ENCODE measurements at places on chromosomes 6 and 20. TPM values are rescaled to one million over a fixed set of nuclear protein-coding genes. Genes with fewer than 3 reads are reported as not detected.

- no peak for DNase-seq
- H3K4me3 ChIP-seq: no peak overlapping the region
- H3K4me1 ChIP-seq: peaks cover 24% of the 10 kb centered on the region
- H3K36me3 ChIP-seq: peaks cover 8% of the 10 kb centered on the region
- no peak overlapping the region for H3K27ac ChIP-seq
These were observed 7.8 kb downstream of the PDE10A start for GRCh38 chr6:165655191-165655590.

GRCh38 chr6:118893807-118894424 lies at the start of gene ASF1A:
TSS of gene ASF1A (plus strand) at chr6:118894152. CDS start at chr6:118894414, 262 bp downstream.
- peak; percentile 99 for DNase-seq
- H3K36me3 ChIP-seq: peaks cover 12% of the 10 kb centered on the region
- no peaks in the 10 kb centered on the region for H3K27me3 ChIP-seq
- peaks cover 7% of the 10 kb centered on the region for H3K4me1 ChIP-seq
- H3K4me3 ChIP-seq: peak within 1 kb of the TSS; percentile 96

GRCh38 chr6:63839485-63839884 lies 203.9 kb downstream of the PHF3 start:
- no peaks in the 10 kb centered on the region for H3K27me3 ChIP-seq
- H3K4me1 ChIP-seq: no peaks in the 10 kb centered on the region
- H3K4me3 ChIP-seq: no peak overlapping the region
- H3K36me3 ChIP-seq: no peaks in the 10 kb centered on the region

Gene OXT
- total RNA-seq: not detected

Gene RIMS4
- 4.3 TPM for total RNA-seq

DNA sequence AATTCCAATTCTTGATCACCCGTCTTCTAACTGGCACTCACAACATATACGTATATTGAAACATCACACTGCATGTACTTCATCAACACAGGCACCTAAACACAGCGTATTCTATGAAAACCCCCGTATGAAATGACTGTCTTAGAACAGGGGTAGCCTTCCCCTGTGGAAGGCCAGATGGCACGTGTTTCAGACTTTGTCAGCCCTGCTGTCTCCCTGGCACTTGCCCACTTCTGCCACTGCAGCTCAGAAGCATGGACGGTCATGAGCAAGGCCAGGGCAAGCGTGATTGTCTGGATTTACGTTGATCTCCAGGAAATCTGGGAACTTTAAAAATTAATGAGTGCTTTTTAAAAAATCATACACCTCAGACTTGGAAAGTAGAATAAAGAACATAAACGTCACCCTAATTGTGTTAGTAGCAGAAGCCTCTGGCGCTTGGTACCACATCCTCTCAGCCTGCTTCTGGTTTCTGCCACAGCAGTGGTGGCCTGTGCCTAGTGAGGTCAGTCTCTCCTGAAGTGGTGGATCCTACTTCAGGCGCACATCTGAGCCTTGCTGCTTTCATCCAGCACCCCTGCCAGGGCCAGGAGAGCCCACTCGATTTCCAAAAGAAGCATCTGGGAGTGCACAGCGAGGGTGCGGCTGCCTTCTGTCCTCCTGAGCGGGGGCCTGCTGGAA lies 18.3 kb downstream of the PDE10A start:
- H3K4me3 ChIP-seq: no peak overlapping the region
- H3K27ac ChIP-seq: no peak overlapping the region
- no peak for DNase-seq
- no peaks in the 10 kb centered on the region for H3K27me3 ChIP-seq
- H3K36me3 ChIP-seq: peaks cover 17% of the 10 kb centered on the region
- peaks cover 3% of the 10 kb centered on the region for H3K4me1 ChIP-seq

DNA sequence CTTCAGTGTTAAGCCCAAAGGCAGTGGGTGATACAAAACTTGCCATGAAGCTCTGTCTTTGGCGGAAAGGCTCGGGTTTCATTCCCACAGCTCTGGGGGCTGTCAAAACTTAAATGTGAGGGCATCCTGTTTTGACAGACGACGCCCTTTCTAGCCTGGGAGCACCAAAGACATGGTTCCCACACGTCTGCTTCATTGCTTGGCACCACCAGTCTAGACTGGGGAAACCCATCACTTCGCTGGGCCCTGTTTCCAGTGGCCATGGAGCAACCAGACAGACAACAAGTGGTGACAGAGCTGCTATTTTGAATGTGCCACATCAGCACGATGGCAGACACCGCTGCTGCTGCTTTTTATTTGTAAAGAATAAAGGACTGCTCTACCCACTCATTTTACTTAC lies 127.5 kb downstream of the SASH1 start:
- no peak for DNase-seq
- peaks cover 22% of the 10 kb centered on the region for H3K36me3 ChIP-seq
- H3K4me1 ChIP-seq: no peaks in the 10 kb centered on the region
- H3K4me3 ChIP-seq: no peak overlapping the region
- H3K27ac ChIP-seq: peak overlapping the region; percentile 83

DNA sequence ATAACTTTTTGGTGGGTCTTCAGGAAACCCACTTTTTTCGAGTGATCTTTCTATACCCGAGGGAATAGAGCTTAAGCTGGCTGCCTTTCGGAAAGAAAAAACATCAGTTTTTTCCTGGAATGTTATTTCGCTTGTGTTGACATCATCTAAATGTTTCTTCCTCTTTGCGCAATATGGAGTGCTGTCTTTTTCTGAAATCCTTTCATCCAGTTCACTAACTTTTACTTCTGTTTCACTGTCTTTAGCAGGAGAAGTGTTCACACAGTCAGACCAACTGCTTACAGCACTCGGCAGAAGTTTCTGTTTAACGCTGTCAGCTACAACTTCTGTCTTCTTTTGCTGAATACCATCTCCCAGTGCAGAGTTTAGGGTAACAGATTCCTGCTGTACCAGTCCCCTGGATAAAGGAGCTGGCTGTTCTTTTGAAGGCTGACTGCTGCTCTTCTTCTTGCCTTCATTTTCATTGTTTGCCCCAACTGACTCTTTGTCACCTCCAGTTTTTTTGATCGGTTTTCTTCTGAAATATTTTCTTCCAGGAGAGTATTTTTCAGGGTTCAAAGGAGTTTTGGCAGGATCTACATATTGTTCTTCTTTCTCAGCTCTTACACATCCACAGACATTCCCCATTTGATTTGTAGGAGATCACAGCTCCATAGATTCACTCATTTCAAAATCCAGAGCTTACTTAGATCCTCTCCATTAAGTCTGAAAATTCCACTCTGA lies 50.0 kb upstream of the DST start:
- no peak overlapping the region for H3K4me3 ChIP-seq
- H3K4me1 ChIP-seq: peaks cover 9% of the 10 kb centered on the region
- H3K27ac ChIP-seq: no peak overlapping the region
- no peak for DNase-seq
- peaks cover 16% of the 10 kb centered on the region for H3K36me3 ChIP-seq
- H3K27me3 ChIP-seq: no peaks in the 10 kb centered on the region

Gene ZNF133
- total RNA-seq: 21.6 TPM

Gene HSD17B8
- 5.7 TPM for total RNA-seq

GRCh38 chr20:53055367-53056067 lies 83.4 kb downstream of the TSHZ2 start:
- no peaks in the 10 kb centered on the region for H3K4me1 ChIP-seq
- H3K27me3 ChIP-seq: no peaks in the 10 kb centered on the region
- no peak overlapping the region for H3K4me3 ChIP-seq
- no peaks in the 10 kb centered on the region for H3K36me3 ChIP-seq
- DNase-seq: no peak

DNA sequence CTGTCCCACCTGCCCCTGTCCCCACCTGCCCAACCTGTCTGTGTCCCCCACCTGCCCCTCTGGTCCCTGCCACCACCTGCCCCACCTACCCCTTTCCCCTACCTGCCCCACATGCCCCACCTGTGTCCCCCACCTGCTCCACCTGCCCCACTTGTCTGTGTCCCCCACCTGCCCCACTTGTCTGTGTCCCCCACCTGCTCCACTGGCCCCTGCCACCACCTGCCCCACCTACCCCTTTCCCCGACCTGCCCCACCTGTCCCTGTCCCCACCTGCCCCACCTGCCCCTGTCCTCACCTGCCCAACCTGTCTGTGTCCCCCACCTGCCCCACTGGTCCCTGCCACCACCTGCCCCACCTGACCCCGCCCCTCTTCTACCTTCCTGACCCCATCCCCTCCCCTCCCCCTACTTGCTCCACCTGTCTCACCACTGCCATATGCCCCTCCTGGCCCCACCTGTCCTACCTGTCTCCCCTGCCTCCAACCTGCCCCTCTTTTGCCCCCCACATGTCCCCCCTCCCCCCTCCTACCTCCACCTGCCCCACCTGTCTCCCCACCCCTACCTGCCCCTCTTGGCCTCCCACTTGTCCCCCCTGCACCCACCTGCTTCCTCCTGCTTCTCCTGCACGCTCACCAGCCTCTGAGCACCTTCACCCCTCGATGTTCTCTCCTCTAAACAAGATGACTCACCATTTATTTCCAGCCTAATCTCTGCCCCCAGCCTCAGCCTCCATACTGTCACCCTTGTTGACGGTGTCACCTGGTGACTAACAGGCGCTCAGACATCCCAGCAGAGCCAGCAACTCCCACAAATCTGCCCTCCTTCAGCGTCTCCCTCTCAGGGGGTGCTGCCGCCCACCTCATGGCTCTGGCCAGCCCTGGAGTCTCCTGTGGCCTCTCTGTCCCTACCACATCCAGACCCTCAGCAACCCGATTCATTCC lies 5.6 kb upstream of the MYT1 start:
- peaks cover 14% of the 10 kb centered on the region for H3K27me3 ChIP-seq
- no peaks in the 10 kb centered on the region for H3K36me3 ChIP-seq

GRCh38 chr6:4907602-4908001 lies 96.2 kb downstream of the RPP40 start:
- no peak for DNase-seq
- peaks cover 26% of the 10 kb centered on the region for H3K36me3 ChIP-seq
- peaks cover 9% of the 10 kb centered on the region for H3K4me1 ChIP-seq
- no peaks in the 10 kb centered on the region for H3K27me3 ChIP-seq

- no peak overlapping the region for H3K4me3 ChIP-seq
- H3K27ac ChIP-seq: no peak overlapping the region
- DNase-seq: no peak
- peaks cover 14% of the 10 kb centered on the region for H3K4me1 ChIP-seq
- peaks cover 9% of the 10 kb centered on the region for H3K36me3 ChIP-seq
These were observed 132.6 kb upstream of the RIN2 start for GRCh38 chr20:19625426-19625825.

Gene IRAK1BP1
- 5.0 TPM for total RNA-seq

DNA sequence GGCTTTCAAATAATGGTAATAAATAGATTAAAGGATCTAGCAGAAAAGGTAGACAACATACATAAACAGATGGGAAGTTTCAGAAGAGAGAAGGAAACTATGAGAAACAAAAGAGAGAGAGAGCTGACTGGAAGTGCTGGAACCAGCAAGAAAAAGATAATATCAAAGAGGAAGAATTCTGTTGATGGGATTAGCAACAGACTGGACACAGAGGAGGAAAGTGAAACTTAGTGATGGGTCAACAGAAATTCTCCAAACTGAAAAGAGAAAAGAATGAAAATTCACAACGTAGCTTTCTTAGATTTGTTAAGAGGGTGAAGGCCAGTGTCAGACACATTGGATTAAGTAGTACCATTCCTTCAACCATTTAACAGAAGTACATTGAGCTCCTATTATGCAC lies 48.3 kb upstream of the SIRPA start:
- no peak for DNase-seq
- H3K27me3 ChIP-seq: no peaks in the 10 kb centered on the region
- H3K4me1 ChIP-seq: no peaks in the 10 kb centered on the region
- no peak overlapping the region for H3K27ac ChIP-seq
- no peaks in the 10 kb centered on the region for H3K36me3 ChIP-seq
- no peak overlapping the region for H3K4me3 ChIP-seq

- peak overlapping the region; percentile 94 for H3K4me3 ChIP-seq
- H3K27ac ChIP-seq: peak overlapping the region; percentile 77
- H3K27me3 ChIP-seq: no peaks in the 10 kb centered on the region
- DNase-seq: no peak
- H3K4me1 ChIP-seq: peaks cover 23% of the 10 kb centered on the region
These were observed 709 bp upstream of the ZNF76 start for GRCh38 chr6:35258858-35259193.

Gene QRSL1
- 10.8 TPM for total RNA-seq

- no peaks in the 10 kb centered on the region for H3K27me3 ChIP-seq
- no peak overlapping the region for H3K27ac ChIP-seq
- no peaks in the 10 kb centered on the region for H3K4me1 ChIP-seq
- no peaks in the 10 kb centered on the region for H3K36me3 ChIP-seq
These were observed 333.3 kb downstream of the HACE1 start for GRCh38 chr6:104526376-104526775.

DNA sequence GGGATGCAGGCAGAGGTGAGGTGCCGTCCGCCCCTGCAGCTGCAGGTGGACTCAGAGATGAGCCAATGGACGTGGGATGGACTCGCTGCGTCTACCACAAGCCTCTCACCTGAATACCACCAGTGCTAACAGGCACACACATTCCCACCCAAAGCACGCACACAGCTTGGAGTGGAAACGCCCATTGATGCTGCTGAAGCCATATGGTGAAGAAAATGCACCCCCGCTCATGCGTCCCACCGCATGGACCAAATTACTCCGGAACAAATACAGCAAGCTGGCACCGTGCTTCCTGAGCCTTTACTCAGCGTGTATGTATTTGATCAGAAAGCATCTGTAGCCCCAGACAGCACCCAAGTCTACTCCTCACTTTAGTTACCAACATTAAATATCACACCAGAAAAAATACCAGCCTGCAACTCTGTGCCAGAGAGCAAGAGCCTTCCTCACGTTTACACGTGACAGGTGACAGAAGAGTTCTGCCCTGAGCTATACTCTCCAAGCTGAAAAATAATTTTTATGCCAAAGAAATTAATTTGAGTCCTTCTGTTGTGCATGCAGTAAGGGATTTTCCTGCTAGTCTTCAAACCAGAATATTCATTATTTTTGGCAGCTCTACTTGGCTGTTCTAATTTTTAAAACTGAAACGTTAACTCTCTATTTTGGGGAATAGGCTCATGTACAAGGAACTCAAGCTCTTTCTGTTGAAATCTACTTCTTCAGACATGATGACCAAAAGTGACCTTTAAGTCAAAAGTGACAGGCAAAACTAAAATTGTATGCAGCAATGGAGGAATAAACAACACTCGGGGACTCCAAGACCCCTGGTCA lies 58.2 kb upstream of the SYNDIG1 start:
- H3K27me3 ChIP-seq: no peaks in the 10 kb centered on the region
- DNase-seq: no peak
- no peaks in the 10 kb centered on the region for H3K4me1 ChIP-seq
- no peak overlapping the region for H3K27ac ChIP-seq
- no peaks in the 10 kb centered on the region for H3K36me3 ChIP-seq
- H3K4me3 ChIP-seq: no peak overlapping the region

GRCh38 chr20:52572687-52573086 lies 381.1 kb upstream of the ZFP64 start:
- H3K4me1 ChIP-seq: no peaks in the 10 kb centered on the region
- no peaks in the 10 kb centered on the region for H3K27me3 ChIP-seq
- H3K27ac ChIP-seq: no peak overlapping the region

- H3K27ac ChIP-seq: no peak overlapping the region
- no peaks in the 10 kb centered on the region for H3K4me1 ChIP-seq
- H3K27me3 ChIP-seq: no peaks in the 10 kb centered on the region
- DNase-seq: no peak
These were observed 19.1 kb upstream of the HLA-DQB1 start for GRCh38 chr6:32685603-32686002.

- H3K27me3 ChIP-seq: no peaks in the 10 kb centered on the region
- DNase-seq: no peak
- H3K36me3 ChIP-seq: no peaks in the 10 kb centered on the region
- no peaks in the 10 kb centered on the region for H3K4me1 ChIP-seq
These were observed 110.6 kb upstream of the NHSL1 start for GRCh38 chr6:138609801-138610430.

- H3K27ac ChIP-seq: no peak overlapping the region
- no peak overlapping the region for H3K4me3 ChIP-seq
- no peak for DNase-seq
- no peaks in the 10 kb centered on the region for H3K36me3 ChIP-seq
- no peaks in the 10 kb centered on the region for H3K4me1 ChIP-seq
These were observed 267.1 kb downstream of the TENT5A start for GRCh38 chr6:81485395-81485794.

Gene FHL5
- not detected for total RNA-seq
